ENCODE measurements at places on chromosomes 7 and 10.

GRCh38 chr10:112502536-112502935, 55.5 kb downstream of the VTI1A start:
- DNase-seq, result no peak

DNA sequence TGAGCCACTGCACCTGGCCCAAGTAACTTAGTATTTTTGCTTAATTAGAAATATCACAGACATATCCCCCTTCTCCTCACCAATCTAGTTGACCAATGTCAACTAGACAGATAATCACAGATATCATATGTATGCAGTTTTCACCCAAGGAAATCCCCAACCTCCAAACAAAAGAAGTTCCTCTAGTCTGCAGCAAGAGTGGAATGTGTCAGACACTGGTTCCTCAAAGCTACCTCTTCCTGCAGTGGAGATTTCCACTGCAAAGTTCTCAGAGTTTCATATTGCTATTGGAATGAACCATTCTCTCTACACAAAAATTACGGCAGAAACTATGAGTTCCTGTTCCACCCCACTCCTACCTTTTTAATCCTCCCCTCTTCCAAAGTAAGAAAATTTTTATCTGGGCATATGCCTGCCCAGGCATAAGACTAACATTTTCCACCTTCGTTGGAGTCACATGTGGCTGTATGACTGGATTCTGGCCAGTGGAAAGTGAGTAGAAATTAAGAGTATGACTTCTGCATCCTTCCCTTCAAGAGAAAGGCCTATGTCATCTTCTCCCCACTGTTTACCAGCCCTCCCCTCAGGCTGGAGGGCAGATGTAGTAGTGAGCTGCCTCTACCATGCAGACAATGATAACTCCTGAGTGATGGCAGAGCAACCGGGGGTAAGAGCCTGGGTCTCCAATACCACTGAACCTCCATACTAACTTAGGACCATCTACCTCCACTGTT, 103.0 kb downstream of the MYOF start:
- DNase-seq, result no peak

GRCh38 chr10:21894648-21895342, 108.7 kb downstream of the DNAJC1 start:
- DNase-seq, result no peak

GRCh38 chr10:3195726-3196125, 23.1 kb upstream of the PITRM1 start:
- no peak for DNase-seq

- no peak for DNase-seq
Measured at GRCh38 chr7:81014908-81015307, 96.1 kb upstream of the SEMA3C start.

DNA sequence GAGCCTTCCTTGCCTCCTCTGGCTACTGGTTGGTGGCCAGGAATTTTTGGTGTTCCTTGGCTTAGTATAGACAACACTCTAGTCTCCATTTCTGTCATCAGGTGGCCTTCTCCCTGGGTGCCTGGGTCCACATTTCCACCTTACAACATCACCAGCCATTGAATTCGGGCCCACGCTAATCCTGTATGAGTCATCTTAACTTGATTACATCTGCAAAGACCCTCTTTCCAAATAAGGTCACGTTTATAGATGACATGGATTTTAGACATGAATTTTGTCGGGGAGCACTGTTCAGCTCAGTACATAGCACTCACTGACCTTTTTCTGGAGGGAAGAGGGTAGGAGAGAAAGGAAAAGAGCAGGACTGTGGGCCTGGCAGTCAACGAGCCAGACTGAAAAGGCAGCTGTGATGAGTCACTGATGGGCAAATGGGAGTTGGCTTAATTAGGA, 39.4 kb downstream of the MMRN2 start:
- DNase-seq, result peak; percentile 24

- no peak for DNase-seq
Measured at GRCh38 chr10:68800211-68800610, 27.1 kb upstream of the STOX1 start.

DNA sequence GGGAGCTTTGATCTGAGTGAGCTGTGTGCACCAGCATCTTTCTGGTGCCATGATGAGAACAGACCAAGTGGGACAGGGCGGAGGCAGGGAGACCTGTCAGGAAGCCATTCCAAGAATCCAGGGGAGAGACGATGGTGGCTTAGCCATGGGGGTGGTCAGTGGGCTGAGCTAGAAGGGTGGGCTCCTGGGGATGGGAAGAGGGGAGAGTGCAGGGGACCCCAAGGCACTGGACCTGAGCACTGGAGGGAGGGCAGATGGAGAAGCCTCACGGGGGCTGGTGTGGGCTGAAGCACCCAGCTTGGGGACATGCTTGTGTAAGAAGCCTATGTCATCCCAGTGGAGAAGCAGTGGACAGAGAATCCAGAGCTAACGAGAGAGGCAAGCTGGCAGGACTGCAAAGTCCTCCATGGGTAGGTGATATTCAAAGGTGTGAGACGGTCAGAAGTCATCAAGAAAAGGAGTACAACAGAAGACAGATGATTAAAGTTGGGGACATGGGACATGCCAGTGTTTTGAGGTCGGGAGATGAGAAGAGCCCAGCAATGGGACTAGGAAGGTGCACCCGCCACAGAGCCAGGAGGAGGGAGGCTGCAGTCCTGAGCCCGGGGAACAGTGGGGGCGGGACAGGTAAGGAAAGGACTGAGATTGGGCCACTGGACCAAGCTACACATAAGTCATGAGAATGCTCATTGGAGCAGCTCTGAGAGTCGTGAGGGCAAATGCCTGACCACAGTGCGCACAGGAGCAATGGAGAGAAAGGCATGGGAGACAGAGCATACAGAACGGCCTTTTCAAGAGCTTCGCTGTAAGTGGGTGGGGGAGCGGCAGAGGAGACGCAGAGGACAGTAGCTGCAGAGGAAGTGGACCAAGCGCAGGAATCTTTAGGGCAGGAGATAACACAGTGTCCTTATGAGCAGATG, 72.0 kb downstream of the GRID1 start:
- no peak for DNase-seq

GRCh38 chr7:149735181-149735602, 38.2 kb downstream of the ZNF467 start:
- no peak for DNase-seq

GRCh38 chr10:97736403-97736901, 476 bp upstream of the ZFYVE27 start:
- DNase-seq, result no peak

DNA sequence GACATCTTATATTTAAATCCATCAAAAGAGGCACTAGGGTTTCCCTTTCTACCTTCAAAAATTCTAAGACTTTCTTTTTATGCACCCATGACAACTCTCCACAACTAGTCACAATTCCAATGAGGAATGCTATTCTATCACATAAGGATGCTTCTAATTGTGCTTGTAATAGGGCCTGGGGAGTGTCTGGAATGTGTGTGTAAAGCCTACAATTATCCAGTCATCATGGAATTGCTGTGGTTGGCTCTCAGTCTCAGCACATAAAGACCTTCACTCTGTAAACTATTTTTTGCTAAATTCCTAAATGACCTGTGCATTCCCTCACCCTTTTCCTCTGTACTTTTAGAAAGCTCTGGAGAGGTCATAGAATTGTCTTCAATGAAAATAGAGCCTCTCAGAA, 86.7 kb downstream of the EPDR1 start:
- DNase-seq, result no peak

GRCh38 chr7:131897016-131897789, 340.8 kb upstream of the PODXL start:
- peak; percentile 44 for DNase-seq

- no peak for DNase-seq
Measured at GRCh38 chr10:58330431-58330830, 4.4 kb upstream of the UBE2D1 start.

DNA sequence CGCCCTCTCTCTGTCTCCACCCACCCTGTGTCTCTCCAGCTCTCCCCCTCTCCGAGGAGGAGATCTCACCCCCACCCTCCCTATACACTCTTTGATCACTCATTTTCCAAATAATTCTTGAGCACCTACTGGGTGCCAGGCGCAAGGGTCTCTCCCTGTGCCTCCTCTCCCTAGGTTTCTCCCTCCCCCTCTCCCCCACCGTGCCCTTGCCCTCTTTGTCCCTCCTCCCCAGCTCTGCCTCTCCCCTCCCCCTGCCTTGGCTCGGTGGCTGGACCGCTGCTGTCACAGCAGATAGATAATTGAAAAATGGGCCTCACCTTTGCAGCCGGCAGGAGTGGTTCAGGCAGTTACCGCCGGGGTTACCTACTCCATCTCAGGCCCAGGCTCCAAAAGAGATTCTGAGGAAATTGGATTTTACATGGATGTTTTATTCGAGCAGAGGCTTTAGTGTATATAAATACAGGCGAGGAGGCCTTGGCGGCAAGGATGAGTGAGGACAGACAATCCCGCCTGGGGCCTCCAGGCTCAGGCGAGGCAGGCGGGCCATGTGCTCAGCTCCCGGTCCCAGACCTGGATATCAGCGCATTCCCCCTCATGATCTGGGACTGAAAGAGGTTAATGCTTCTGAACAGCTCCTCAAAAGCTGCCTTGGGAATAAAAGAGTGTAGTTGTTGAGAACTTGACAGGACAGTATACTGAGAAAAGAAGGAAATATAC, 60.8 kb upstream of the BTRC start:
- no peak for DNase-seq

Measured in fibroblast of pulmonary artery (primary cell).